ENCODE measurements at places on chromosomes 5 and 9. TPM values are rescaled to one million over a fixed set of nuclear protein-coding genes. Genes with fewer than 3 reads are reported as not detected.

The THBS4 gene
- total RNA-seq = 91.5 TPM

- no peak for DNase-seq
Measured at GRCh38 chr9:136620441-136621018, 42.2 kb upstream of the EGFL7 start.

DNA sequence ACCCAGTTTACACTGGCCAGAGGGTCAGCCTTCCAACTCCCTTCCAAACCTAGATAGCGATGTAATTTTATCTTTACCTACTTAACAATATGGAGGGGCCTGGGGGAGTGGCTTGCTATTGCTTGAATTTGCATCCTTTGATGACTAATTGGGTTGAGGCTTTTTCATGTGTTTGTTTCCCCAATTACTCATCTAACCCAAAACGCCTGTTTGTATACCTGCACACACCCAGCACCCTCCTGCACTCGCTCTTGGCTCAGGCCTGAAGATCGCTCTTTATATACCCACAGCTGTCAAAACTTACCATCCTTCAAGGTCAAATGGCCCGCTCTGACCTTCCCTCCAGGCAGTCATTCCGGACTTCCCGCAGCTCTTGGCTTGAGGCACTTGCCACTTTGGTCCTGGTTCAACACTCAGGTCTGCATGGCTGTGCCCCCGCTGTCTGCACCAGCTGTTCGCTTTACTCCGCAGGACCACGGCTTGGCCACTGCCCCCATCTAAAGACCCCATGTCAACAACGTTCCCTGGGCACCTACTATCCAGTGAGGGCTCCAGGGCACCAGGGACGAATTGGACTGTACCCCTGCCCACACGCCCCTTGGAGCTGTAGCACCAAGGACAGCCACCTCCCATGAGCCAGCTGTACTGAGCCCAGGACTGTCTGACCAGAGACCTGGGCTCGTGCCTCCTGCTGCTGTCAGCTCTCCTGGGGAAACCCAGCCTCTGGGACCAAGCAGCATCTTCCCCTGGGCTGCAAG is 76.1 kb upstream of the ADAMTS2 start:
- no peak for DNase-seq

The FOXD4L5 gene
- not detected for total RNA-seq

- DNase-seq = no peak
Measured at GRCh38 chr9:128416014-128416413, 4.6 kb upstream of the CERCAM start.

The BAAT gene
- total RNA-seq = not detected

DNA sequence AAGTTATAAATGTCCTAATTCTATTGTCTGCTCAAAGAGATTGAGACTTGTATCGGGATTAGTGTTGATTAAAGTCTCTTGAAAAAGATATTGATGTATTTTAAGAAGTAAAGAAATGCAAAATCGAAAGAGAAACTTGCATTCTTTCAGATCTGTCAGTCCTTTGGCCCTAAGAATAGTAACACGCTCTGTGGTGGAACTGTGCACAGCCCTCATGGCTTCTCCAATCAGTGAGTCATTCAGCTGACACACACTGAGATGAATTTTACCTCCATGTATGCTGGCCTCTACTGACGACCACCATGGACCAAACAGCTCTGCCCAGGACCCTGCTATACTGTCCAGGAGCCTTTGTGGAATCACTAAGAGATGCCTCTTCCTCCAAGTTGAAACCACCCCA is 232.4 kb downstream of the ESM1 start:
- no peak for DNase-seq

- DNase-seq = peak; percentile 91
Measured at GRCh38 chr5:172479034-172479783, 24.9 kb upstream of the SH3PXD2B start.

- DNase-seq = no peak
Measured at GRCh38 chr9:94928691-94929368, 202.3 kb downstream of the AOPEP start.

DNA sequence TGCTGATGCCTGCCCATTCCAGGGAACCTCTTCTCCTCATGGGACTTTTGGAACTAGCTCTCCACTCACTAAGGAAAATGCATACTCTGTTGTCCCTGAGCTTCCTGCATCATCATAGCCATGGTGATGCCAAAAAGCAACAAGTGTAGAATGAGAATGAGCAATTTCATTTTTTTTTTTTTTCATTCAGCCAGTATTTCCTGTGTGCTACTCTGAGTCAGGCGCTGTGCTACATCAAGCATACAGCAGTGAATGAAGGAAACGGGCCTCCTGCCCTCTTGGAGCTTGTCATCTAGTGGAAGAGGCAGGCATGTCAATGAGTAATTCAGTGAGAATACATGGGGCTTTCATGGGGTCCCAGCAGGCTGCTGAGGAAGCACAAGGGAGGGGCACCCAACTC is 483.1 kb downstream of the BNC2 start:
- no peak for DNase-seq

The SH3RF2 gene
- total RNA-seq = 41.2 TPM

GRCh38 chr5:150234576-150235499 is 45.0 kb downstream of the SLC6A7 start:
- no peak for DNase-seq

The MAT2B gene
- total RNA-seq = 84.7 TPM

- DNase-seq = no peak
Measured at GRCh38 chr9:91212596-91213243, 149.0 kb downstream of the AUH start.

DNA sequence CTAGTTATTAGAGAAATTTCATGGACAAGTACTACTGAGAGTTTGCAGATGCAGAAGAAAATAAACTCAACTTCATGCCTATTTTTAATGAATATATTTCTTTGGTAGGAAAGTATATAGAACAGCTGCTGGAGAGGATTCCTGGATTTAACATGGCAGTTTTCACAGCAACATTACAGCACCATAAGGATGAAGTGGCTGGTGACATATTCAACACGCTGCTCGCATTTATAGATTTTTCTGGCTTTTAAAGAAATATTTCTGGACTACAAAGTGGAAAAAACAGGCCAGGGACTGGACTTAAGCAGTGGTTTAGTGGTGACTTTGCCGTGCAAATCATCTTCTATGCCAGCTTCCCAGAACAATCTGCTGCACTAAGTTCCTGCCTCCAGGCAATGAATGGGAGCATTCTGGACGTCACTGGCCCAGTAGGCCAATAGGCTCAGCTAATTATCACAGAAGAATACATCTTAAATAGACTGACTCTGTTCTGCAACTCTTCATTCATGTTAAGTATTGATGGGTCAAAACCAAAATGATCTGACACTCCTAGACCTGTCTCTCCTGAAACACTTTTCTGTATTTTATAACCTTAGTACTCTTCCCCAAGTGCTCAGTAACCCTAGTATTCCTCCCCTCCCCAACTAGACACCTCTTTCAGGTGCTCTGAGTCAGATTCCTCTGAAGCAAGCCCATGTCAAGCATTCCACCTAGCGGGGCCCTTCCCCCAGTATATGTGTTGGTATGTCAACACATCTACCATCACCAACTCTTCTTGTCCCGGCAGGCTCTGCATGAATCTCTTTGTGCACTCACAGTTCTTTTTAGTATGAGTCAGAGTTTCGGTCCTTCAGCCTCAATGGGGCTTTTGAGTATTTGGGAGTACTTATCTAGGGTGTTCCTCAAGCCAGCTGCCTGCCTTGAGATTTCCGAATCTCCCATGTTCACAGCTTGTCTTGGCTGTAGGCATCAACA is 625.5 kb downstream of the CHSY3 start:
- DNase-seq = no peak

The SLCO4C1 gene
- 0.08 TPM for total RNA-seq

- no peak for DNase-seq
Measured at GRCh38 chr5:26894719-26895263, 143.6 kb downstream of the CDH9 start.

- no peak for DNase-seq
Measured at GRCh38 chr9:96222132-96222531, 79.8 kb downstream of the HSD17B3 start.

DNA sequence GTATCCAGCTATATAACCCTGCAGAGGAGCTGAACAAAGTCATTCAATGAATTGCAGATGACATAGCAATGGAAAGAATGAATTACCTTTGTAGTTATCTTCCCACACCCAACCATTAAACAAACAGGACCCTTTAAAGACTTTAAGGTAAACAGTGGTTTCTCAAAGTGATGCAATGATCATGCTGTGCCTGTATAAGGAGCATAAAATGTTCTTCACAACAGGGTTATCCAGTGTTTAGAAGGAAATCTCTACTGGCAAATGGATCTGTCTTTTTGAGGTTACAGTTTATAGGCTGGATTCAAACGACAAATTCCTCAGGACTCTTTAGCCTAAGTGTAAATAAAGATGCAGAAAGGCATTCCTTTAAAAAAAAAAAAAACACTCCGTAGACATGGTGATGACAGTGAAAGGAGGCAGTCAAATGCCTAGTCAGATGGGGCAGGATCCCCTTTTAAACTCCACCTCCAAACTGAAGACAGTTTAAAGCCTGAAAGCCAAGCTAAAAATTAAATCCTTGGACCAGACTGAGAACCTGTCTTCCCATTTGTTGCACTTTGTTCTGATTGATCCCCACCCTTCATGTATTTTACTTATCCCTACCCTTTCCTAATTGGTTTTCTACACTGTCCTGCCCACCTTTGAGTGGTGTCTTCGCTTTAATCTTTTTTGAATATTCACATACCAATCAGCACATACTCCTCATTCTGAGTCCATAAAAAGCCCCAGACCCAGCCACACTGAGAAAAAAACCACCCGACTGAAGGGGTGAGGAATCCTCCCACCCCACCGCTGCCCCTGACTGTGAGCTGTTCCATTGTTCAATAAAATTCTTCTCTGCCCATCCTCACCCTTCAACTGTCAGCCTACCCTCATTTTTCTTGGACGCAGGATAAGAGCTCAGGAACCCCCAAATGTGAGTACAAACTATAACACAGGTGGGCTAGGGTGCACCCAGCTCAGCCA is 761.3 kb upstream of the DMAC1 start:
- DNase-seq = no peak

DNA sequence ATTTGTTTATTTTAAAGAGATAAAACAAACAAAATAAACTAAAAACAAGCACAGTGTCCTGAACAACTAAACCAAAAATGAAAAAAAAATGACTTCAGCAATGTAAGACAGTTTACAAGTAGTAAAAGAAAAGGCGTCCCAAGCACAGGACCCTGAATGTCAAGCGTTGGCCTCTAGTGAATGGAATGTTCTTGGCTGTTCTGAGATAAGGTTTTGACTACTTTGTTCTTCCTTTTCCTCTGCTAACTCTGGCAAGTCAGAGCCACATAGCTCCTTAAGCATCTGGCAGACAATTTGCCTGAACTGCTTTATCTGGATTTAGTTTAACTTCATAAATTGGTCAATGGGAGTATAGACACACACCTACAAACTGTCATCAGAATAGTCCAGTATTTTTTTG is 655.2 kb downstream of the ANXA1 start:
- DNase-seq = no peak

The FGF18 gene
- total RNA-seq = 2.2 TPM

GRCh38 chr5:55853041-55853670 is 2.0 kb downstream of the IL31RA start:
- DNase-seq = no peak

DNA sequence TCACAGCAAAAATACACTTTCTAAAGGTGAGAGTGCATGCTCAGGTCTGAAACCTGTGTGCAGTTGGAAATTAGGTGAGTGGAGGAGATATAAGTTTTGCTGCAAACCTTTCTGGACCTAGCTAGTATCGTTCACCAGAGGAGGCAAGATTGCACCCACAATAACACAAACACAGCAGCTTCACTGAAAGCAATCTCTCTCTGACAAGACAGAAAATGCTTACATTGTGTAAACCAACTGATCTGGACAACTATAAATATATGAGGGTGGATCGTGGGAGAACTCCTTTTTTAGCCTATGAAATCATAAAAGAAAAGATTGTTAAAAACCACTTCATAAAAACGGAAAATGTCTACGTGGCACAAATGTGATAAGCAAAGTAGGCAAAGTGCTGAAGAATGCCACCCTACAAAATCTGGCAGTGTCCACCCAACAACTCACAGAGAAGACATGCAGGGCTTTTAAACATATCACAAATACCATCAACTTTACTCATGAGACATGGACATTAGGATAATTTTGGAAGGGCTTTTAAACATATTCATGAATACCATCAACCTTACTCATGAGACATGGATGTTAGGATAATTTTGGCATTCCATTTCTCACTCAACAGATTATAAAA is 134.3 kb downstream of the CDH18 start:
- no peak for DNase-seq

The ST8SIA4 gene
- total RNA-seq = 1.9 TPM
